Stimulated activated CD4-positive, alpha-beta T cell treated with anti-CD3 and anti-CD28 coated beads, Interleukin-12 subunit alpha, Interleukin-12 subunit beta, amount 100 ng/mL, for 48 hours (primary cell): ENCODE measurements at places on chromosomes 5 and 9.

DNA sequence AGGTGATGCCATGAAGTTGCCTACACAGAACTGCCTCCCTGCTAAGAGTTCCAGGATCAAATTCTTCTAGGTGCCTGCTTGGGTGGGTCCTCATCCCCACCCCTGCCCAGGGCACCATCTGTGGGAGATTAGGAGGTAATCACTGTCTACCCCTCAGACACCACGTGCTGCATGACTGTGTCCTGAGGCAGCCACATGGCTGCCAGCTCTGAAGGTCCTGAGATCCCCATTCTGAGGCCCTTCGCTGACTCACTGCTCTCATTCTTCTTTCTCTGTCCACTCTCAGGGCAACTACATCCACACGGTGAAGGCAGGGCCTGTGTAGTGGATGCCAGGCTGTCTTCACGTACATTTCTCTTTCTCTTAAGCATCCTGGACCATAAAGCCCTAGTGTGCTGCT, 222.9 kb upstream of the ANKRD55 start:
- DNase-seq, result no peak

DNA sequence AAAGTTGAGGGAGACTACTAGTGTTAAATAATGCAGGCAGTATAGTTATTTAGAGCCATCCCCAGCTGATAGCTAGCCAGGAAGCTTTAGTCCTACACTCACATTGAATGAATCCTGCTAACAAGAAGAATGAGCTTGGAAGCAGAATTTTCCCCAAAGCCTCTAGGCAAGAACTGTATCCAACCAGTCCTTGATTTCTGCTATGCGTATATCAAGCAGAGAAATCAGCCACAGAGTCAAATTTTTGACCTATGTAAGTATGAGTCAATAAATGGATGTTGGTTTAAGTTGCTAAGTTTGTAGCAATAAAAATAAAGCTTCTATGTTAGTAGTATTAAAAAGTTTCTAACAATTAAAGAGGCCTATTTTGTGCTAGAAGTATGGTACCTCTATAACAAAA, 672.1 kb upstream of the CHD1 start:
- DNase-seq, result no peak

- DNase-seq, result no peak
Measured at GRCh38 chr5:21391506-21391905, 1403.5 kb upstream of the CDH18 start.

GRCh38 chr5:172417983-172418630, 36.2 kb downstream of the SH3PXD2B start:
- DNase-seq, result no peak

DNA sequence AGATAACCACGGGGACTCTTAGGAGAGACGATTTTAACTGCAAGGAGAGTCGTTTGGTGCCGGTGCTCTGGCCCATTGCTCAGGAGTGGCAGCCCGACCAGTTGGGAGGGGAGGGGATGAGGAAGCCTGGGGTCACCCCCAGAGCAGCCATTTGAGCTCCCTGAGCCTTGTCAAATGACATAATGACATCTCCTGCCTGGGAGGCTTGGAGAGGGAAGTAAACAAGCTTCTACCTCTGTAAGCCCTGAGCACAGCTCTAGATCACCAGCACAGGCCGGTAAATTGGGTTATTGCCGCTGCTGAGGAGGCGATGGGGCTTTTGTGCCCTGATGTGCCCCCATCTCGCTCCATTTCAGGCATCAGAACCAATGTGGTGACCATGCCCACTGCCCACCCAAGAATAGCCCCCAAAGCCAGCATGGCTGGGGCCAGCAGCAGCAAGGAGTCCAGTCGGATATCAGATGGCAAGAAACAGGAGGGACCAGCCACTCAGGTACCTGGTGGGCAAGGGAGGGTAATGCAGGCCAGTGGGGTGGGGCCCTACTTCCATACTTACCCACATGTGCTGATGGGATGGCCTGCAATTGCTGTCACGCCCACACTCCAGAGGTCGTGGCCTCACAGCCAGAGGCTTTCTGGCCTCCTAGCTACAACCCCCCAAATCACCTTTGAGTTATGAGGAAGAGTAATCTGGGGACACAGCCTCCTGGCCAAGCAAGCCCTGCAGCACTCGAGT, 23.0 kb downstream of the CD74 start:
- no peak for DNase-seq

GRCh38 chr5:79753092-79753491, 63.5 kb downstream of the CMYA5 start:
- DNase-seq, result no peak

DNA sequence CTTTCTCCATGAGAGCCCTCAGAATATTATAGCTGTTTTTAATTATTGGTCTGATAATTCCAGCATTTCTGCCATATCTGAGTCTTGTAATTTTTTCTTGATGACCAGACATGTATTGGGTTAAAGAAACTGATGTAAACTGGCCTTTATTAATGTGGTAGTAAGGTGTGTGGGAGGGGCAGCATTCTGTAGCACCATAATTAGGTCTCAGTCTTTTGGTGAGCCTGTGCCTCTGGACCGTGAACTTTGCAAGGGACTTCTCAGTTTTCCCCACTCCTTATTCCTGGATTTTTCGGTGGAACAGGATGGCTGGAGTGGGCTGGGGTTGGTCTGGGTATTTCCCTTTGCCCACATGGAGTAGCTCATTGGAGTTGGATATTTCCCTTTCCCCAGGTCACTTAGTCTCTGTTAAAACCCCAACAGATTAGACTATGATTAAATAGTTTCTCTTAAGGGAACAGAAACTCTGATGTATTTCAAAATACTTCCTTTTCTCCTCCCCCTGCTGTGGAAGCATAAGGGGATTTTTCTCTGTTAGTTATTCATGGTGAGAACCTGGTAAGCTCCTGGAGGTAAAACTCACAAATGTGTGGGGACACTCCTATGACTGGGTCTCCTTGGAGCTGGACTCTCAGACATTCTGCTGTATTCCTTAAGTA, 52.4 kb downstream of the FSD1L start:
- DNase-seq, result no peak

DNA sequence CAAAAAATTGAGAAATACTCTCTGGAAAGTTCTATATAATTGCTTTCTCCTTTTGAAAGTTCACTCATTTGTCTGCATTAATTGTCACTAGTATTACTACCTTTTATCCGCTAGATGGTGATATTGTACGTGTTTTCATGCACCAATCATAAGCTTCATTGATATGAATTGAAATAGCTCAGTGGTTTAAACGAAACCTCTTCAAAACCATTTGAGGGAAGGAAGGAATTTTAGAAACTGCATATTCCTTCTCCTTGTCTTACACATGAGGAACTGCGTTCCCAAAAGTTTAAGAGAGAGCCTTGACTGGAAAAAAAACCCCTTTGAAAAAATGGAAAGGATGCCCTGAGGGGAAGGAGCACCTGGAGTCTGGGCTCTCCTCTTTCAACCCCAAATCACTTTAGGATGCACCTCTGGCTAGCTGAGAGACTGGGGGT, 98.6 kb downstream of the YTHDC2 start:
- no peak for DNase-seq

- DNase-seq, result no peak
Measured at GRCh38 chr5:93894601-93895354, 153.4 kb upstream of the POU5F2 start.

- no peak for DNase-seq
Measured at GRCh38 chr5:132417010-132417439, 47.5 kb downstream of the SLC22A5 start.

DNA sequence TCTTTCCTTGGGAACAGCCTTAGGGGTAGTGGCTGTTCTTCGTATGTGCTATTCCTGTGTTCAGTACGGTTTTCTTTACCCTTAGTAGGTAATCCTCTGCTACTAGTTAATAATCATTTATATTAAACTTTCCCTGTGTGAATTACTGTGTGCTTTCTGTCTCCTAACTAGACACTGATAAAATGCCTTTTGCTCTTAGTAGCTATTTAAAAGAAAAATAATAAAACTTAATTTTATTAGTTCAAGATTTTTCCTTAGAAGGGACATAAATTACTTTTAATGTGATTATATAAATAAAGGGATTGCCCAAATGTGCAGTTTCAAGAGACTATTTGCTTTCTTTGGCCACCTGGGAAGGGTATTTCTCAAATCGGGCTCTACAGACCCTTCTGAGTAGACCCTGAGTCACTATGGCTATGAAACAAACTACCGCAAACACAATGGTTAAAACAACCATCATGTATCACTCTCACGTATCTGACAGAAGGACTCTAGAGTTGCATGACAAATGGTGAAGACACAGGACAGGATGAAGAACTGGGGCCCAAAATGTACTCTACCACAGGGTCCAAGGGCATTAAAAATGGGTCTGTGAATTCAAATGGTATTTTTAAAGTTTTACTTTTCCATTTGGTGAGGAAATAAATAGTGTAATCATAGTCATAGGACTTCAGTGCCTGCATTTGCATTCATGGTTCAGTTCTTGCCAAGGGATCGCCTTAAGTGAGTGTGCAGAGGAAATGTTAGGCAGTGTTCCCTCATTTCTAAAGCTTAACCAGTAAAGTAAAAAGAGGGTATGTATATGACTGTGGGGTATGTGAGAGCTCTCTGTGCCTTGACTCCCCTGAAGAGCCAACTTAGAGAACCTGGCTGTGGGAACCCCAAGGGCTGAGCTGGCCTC, 97.0 kb downstream of the TSSK1B start:
- no peak for DNase-seq

GRCh38 chr9:6984941-6985578, 227.3 kb downstream of the KDM4C start:
- no peak for DNase-seq

GRCh38 chr9:134323741-134324358, 2.4 kb upstream of the RXRA start:
- DNase-seq, result no peak

DNA sequence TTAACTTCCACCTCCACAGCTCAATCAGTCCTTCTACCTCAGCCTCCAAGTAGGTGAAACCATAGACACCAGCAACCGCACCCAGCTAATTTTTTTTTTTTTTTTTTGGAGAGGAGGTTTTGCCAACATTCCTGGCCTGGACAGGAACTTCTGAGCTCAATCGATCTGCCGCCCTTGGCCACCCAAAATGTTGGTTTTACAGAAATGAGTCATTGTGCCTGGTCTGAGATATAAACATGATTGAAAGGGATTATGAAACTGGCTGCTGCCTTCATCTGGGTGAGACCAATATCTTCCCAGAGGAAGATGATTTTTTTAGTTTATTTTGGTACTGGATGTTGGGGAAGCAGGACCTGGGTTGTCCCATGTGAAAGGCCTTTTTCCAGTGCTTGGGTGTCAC, 9.2 kb downstream of the TAF11L12 start:
- no peak for DNase-seq

- no peak for DNase-seq
Measured at GRCh38 chr9:115599898-115600297, 481.9 kb upstream of the TNC start.

- no peak for DNase-seq
Measured at GRCh38 chr5:111691914-111692313, 65.1 kb downstream of the NREP start.

- no peak for DNase-seq
Measured at GRCh38 chr5:133404724-133405123, 207.6 kb downstream of the FSTL4 start.

GRCh38 chr5:86861512-86861911, 243.8 kb downstream of the COX7C start:
- DNase-seq, result no peak

DNA sequence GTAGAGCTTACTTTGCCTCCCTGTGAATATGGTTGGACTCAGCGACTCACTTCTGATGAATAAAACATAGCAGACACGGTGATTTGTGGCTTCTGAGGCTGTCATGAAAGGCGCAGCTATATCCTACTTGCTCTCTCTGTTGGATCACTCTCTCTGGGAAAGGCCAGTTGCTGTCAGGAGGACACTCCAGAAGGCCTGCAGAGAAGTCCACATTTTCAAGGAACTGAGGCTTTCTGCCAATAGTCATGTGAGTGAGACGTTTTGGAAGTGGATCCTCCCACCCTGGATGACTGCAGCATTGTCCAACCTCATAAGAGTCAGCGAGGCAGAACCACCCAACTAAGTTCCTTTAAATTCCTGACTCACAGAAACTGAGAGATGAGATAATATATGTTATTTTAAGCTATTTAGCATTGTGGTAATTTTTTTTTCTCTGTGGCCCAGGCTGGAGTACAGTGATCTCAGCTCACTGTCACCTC, 156.0 kb upstream of the MAST4 start:
- no peak for DNase-seq

GRCh38 chr5:59579101-59579823, 314.3 kb downstream of the PDE4D start:
- DNase-seq, result no peak

- no peak for DNase-seq
Measured at GRCh38 chr9:134787601-134788531, 92.7 kb upstream of the FCN2 start.

GRCh38 chr5:133025804-133026663, at the start of gene ZCCHC10:
ZCCHC10 (minus strand) TSS chr5:133026549; CDS start chr5:133026537, 12 bp downstream.
- DNase-seq, result peak; percentile 84

DNA sequence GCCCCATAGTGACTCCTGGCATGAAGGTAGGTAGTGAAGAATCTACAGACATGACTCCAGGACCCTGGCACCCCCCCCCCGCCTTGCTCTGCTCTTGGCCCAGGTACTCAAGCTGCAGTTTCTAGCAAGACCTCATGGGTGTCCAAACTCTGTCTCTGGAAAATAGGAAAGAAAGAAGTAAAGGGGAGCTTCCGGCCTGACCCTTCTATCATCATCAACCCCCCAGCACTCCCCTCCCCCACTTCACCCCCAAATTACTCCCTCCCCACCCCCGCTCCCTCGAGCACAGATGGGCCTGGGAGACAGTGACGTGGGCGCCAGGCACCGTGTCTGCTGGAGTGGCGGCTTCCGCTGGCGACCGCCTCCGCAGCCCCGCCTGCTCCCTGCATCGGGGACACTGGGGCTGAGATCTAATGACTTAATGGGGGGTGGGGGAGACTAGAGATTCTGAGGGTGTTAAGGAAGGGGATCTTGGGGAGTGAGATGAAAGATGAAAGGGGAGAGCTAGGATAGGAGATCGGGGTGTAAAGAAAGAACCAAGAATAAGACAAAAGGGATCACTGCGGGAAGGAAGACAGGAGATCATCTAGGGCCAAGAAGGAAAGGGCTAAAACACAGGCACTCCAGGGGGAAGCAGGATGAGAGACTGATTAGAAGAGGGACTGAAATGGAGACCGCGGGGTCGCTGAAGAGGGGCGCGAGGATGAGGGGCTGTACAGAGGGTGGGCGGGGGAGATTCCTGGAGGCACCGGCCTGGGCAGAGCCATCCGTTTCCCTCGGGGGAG, 1.1 kb upstream of the DNAJB5 start:
- no peak for DNase-seq

DNA sequence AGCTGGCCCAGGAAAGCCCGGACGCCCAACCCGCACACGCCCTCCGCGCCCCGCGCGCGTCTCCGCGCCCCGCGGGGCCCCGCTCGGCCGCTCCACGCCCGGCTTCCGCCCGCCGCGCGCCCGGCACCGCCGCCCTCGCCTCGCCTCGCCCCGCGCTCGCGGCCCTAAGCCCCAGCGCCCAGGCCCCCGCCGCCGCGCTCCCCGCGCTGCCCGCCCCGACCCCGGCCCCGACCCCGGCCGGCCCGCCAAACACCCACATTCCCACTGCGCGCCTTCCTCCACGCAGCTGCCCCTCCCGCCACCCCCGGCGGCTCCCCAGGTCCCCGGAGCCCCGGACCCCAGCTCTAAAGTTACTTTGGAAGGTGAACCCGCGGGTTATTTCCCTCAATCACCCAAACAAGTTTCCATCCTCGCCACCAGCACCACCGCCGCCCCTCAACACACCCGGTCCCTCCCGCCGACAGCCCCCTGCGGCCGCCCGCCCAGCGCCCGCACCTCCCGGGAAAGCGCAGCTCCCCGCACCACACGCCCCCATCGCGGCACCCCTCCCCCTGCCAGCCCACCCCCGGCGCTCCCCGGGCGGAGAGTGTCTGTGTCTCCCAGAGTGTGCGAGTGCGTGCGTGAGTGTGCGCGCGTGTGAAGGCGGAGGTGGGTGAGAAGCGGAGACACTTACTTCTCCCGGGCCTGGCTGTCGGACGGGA, 439 bp downstream of the SSBP2 start:
- peak; percentile 2 for DNase-seq

GRCh38 chr5:23139338-23140171, 286.4 kb upstream of the CDH12 start:
- no peak for DNase-seq
